ENCODE measurements at places on chromosomes 6 and 20.

GRCh38 chr20:13800728-13801134 is 15.9 kb downstream of the NDUFAF5 start:
- DNase-seq = no peak

GRCh38 chr6:85751374-85752055 is 108.8 kb upstream of the SYNCRIP start:
- DNase-seq = no peak

DNA sequence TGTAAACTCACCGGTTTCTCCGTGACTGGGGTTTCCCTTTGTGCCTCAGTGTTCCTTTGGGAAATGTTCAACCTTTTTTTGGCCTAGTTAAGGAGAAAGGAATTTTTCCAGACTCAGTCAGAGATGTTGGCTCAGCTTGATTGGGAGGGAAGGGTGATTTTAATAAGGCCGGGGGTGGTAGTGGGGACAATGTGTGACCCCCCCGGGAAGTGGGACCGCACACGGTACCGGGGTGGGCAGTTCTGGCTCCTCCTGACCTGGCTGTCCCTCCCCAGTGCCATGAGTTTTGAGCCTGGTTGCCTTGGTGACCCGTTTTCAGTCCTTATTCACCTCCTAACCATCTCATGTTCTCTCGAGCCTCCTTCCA is 132.7 kb downstream of the SNX5 start:
- DNase-seq = no peak

- DNase-seq = no peak
Measured at GRCh38 chr20:20797521-20798310, 85.3 kb upstream of the RALGAPA2 start.

DNA sequence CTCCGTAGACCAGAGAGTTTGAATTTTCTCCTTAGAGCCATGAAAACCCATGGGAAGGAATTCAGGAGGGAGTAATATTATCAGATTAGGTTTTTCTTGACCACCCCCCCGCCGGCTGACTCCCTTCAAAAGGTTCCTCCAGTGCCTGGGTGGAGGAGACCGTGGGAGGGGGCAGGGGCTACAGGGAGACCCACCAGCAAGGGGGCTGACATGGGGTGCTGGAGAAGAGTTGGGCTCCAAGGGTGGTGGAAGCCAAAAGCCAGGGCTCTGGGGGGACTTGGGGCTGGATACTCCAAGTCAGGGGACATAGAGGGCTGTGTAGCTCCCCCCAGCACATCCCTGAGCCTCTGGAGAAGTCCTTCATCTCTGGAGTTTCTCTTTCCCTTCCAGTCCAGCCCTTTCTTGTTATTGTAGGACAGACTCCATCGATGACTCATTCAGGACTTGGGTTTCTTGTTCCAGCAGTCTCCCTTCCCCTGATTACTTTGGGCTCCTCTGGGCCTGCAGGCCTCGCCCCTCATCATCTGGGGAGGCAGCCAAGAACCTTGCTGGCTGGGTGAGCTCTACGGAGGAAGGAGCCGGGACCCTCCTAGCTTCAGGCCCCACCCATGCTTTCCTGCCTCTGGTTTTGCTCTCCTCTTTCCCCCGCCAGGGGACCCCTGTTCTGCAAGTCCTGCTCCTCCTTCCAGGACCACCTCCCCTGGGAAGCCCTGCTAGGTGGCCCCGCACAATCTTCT is 10.5 kb upstream of the KIAA1755 start:
- no peak for DNase-seq

GRCh38 chr20:11229772-11230171 is 556.0 kb upstream of the JAG1 start:
- no peak for DNase-seq

DNA sequence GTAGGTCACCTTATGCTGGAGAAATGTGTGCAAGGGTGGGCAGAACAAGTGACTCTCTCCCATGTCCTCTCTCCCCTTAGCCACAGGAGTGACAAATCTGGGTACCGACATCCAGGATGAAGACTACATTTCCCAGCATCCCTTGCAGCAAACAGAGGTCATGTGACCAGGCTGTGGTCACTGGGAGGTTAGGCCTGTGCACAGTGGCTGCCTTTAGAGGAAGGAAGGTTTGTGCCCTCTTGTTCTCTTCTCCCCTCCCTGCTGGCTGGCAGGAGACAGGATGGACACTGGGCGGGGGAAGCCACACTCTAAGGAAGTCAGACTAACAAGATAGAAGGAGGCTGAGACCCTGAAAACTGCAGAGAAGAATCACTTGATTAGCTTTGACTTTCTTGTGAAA is 360.2 kb downstream of the PREX1 start:
- DNase-seq = no peak

GRCh38 chr6:134920422-134920821 is 29.5 kb downstream of the ALDH8A1 start:
- DNase-seq = no peak

GRCh38 chr20:59051666-59052185 is 9.1 kb upstream of the PRELID3B start:
- no peak for DNase-seq

- no peak for DNase-seq
Measured at GRCh38 chr20:64155258-64156135, 8.8 kb upstream of the MYT1 start.
